ENCODE measurements at places on chromosomes 5 and 9.

DNA sequence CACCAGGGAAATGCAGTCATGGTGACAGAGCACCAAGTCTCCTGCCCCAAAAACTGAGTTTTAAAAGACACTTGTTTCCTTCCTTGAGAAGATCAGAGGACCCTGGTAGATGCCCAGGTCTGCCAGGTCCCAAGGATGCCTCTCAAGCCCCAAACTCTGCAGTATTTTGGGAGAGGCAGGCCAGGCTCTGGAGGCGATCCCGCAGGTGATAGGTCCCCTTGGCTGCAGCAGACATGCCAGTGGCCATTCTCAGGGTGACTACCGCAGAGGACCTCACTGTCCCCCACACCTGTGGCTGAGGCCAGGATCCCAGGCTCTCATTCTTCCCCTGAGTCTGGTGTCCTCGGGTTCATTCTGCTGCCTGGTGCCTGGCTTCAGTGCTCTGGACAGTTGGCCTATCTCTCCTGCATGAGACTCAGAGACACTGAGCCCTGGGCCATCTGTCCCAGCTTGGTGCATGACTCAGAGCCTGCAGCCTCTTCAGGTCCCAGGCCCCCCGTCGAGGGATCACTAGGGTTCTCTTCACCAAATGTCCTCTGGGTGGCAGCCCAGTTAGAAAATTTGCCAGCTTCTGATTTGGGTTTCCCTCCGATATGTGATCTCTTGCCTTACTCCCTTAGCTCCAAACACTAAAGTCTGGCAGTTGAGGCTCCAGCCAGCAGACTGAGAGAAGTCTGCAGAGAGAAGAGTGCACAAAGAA lies 59.7 kb upstream of the GARNL3 start:
- DNase-seq: no peak

GRCh38 chr5:95872346-95873268 lies 50.1 kb upstream of the GLRX start:
- no peak for DNase-seq

GRCh38 chr5:126376443-126376842 lies 46.8 kb upstream of the GRAMD2B start:
- no peak for DNase-seq

DNA sequence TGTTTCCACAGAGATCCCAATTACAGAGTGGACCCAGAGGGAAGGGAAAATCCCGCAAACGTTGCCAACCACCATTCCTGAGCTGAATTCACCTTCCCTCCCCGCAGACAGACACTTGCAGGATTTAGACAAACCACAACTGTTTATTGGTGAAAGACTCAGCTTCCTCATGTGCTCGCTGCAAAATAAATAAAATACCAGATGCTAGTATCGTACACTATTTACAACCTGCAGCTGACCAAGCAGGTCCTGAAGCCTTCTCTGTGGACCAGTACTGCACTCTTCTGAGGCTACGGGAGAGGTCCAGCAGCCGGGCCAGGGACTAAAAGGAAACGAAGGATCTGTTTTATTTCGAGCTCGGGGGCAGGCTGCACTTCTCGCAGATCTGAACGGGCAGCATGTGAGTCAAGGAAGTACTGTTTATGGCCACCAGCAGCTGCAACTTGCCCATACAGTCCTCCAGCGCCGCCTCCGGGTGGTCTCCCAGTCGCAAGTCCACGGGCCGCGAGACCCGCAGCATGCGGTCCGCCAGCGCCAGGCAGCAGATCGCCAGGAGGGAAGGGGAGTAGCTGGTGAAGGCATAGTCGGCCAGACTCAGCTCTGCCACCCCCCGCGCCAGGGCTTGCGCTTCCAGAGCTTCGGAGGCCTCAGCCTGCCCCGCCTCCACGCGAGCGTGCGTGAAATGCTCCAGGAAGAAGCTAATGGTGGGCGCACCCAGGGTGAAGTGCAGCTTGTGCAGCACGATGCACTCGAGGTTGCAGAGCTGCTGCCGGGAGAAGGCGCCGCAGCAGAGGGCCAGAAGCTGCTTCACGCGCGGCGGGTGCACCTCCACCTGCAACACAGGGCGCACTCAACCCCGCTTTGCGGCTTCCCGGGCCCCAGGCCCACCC lies 2.1 kb downstream of the CCNO start:
- DNase-seq: no peak

- DNase-seq: no peak
These were observed 507.3 kb upstream of the TNC start for GRCh38 chr9:115625251-115625650.

GRCh38 chr9:130912932-130913598 lies 16.5 kb upstream of the QRFP start:
- no peak for DNase-seq

GRCh38 chr9:130288926-130289690 lies 23.5 kb downstream of the HMCN2 start:
- DNase-seq: no peak

DNA sequence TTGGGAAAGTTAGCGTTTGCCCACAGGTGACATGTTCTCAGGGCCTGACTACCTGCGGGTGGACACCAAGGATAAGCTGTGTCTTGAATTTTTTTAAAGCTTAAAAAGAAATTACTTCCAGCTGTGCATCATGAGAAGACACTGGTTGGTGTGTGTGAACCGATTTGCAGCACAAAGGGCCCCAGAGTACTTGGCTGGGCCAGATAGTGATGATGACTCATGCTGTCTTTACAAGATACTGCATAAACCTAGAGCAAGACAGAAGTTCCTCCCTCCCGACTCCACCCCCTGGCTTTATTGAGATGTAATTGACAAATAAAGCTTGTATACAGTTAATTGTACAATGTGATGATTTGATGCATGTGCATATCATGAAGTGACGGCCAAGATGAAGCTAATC lies 212.8 kb downstream of the NXNL2 start:
- DNase-seq: no peak

GRCh38 chr5:155921621-155922020 lies 405.3 kb upstream of the SGCD start:
- DNase-seq: no peak

DNA sequence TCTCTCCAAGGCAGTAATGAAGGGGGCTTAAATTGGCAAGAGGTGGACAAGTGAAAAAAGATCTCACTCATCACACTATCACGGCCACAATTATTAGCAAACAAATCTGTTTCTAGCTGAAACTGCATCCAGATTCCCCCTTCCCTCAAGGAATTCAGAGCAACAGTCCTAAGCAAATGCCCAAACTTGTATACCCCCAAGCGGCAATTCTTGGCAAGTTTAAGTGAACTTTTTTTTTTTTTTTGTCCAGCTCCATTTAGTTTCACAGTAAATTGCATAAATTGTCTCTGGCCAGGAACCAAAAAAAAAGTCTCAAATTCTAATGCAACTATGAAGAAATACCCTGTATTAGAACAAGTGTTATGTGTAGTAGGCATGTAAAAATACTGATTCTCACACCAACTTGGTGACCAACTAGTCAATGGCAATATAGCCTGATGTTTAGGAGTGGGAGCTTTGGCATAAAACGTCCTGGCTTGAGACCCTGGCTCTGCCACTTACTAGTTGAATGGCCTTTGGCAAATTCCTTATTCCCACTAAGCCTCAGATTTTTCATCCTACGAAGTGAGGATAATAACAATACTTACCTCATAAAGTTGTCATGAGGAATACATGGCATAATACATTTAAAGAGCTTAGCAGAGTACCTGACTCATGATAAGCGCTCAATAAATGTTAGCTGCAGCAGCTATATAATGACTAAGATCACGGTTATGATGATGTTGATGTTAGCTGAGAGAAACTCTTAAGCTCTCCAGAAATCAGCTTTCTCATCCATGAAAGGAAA lies 193.2 kb downstream of the ADAMTSL1 start:
- DNase-seq: no peak

GRCh38 chr9:128845186-128845931 lies 15.8 kb upstream of the SPOUT1 start:
- DNase-seq: no peak

- DNase-seq: no peak
These were observed 242.1 kb upstream of the ZNF462 start for GRCh38 chr9:106620866-106621265.

- DNase-seq: no peak
These were observed 206.2 kb upstream of the SGCD start for GRCh38 chr5:156120777-156121176.

All from stimulated activated CD4-positive, alpha-beta T cell treated with anti-CD3 and anti-CD28 coated beads, Interleukin-12 subunit alpha, Interleukin-12 subunit beta, amount 100 ng/mL, for 24 hours (primary cell).